ENCODE measurements at places on chromosomes 3 and 15.

DNA sequence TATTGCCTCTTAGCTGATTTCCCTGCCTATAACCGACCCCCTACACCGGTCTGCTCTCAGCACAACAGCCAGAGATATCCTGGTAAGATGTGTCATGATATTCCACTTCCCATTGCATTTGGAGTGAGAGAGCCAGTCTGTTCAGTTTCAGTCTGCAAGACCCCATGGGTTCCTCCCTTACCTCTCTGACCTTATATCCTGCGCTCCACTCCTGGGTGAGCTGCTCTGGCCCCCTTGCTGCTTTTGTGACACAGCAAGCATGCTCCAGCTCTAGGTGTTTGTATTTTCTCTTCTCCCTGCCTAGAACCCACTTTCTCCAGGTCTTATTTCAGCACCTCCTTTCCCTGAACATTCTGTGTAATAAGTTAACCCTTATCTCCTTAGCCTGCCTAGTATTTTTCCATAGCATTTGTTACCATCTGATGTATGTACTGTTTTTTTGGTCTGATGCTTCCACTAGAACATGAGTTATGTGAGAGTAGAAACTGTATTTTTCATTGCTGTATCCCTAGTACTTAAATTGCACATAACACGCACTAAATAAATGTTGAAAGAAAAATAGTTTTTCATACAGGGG lies 44.2 kb downstream of the CMTM8 start:
- H3K4me3 ChIP-seq: no peak overlapping the region
- H3K4me1 ChIP-seq: peaks cover 40% of the 10 kb centered on the region
- peak overlapping the region; percentile 86 for H3K27ac ChIP-seq
- DNase-seq: no peak

DNA sequence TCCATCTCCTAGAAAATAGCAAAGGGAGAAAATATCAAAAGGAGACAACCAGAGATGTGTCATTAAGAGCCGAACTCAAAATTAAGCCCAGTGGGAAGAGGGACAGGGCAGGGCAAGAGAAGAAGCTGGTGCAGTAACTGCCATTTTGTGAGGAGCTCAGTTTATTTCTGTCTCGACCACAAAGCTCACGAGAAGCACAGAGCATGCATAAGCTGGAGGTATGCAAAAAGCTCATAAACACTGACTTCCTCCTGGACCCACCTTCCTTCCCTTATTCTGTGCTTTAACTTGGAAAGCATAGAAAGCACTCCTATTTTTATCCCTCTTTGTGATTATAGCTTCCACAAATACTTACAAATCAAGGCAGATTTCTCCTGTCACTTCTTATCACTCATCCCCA lies 81.3 kb downstream of the DGKG start:
- H3K27me3 ChIP-seq: peaks cover 57% of the 10 kb centered on the region
- peaks cover 6% of the 10 kb centered on the region for H3K4me1 ChIP-seq
- H3K27ac ChIP-seq: no peak overlapping the region
- H3K4me3 ChIP-seq: no peak overlapping the region

DNA sequence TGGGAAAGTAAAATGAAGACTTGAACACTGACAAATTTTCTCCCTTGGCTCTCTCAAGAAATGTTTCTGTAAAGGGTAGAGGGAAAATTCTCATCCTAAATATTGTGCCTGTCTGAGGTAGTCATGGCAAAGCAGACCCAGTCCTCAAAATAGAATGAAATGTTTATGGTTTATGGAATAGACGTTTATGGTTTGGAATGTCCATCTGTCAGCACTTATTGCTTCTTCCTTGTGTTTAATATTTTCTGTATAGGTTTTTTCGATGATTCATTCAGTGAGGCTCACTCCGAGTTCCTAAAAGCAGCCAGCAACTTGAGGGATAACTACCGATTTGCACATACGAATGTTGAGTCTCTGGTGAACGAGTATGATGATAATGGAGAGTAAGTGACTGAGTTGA lies 13.9 kb downstream of the ELL3 start:
- H3K4me1 ChIP-seq: peaks cover 8% of the 10 kb centered on the region
- no peak for DNase-seq
- H3K4me3 ChIP-seq: no peak overlapping the region
- no peak overlapping the region for H3K27ac ChIP-seq
- no peaks in the 10 kb centered on the region for H3K27me3 ChIP-seq

DNA sequence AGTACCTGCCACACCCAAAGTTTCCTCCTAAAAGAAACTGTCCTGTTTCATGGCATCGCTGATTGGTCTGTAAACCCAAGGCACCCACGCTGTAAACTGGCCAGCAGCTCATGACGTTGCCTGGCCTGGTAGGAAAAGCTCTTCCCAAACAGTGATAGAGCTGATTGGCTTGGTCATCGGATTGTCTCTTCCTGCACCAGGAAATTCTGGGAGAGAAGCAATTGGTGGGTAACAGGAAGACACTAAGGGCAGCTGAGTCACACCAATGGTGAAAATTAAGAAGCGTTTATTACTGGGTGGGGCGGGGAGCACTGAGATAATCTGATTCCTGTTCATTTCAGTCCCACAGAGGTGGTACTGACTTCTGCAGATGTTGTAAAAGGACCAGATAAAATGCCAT lies 31.0 kb downstream of the KLHL6 start:
- peaks cover 33% of the 10 kb centered on the region for H3K4me1 ChIP-seq
- peak overlapping the region; percentile 67 for H3K27ac ChIP-seq
- no peaks in the 10 kb centered on the region for H3K27me3 ChIP-seq
- H3K36me3 ChIP-seq: peaks cover 4% of the 10 kb centered on the region
- no peak for DNase-seq

DNA sequence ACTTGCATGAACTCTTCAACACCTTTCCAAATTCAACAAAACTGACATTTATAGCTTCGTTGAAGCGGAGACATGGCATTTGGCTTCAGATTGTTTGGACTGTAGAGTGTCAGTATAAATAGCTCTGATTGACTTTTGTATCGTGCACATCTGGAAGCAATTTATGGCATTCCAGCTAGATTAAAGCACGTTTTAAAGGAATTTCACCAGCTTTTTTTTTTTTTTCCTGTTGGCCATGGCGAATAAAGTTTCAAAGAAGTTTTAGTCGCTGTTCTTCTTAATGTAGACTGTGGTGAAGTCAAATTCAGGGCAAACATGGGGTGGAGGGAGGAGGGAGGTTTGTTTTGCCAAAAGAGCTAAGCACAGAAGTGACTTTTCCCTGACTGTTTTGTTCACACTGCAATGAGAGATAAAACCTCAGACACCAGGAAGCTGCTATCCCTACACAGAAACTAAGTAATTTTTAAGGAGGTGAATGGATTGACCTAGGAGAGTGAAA lies 391.0 kb upstream of the RARB start:
- no peaks in the 10 kb centered on the region for H3K4me1 ChIP-seq
- no peaks in the 10 kb centered on the region for H3K27me3 ChIP-seq
- no peak overlapping the region for H3K27ac ChIP-seq
- H3K36me3 ChIP-seq: no peaks in the 10 kb centered on the region
- H3K4me3 ChIP-seq: no peak overlapping the region
- no peak for DNase-seq

GRCh38 chr3:186107215-186108105 lies 1.4 kb downstream of the ETV5 start:
- H3K27me3 ChIP-seq: peaks cover 86% of the 10 kb centered on the region
- peaks cover 6% of the 10 kb centered on the region for H3K36me3 ChIP-seq
- H3K4me3 ChIP-seq: peak overlapping the region; percentile 97
- peaks cover 35% of the 10 kb centered on the region for H3K4me1 ChIP-seq
- H3K27ac ChIP-seq: peak overlapping the region; percentile 6
- DNase-seq: peak; percentile 19

- no peaks in the 10 kb centered on the region for H3K27me3 ChIP-seq
- H3K4me1 ChIP-seq: no peaks in the 10 kb centered on the region
- no peak for DNase-seq
- no peaks in the 10 kb centered on the region for H3K36me3 ChIP-seq
These were observed 783.6 kb downstream of the PDCD6IP start for GRCh38 chr3:34582055-34582454.

- no peak for DNase-seq
- H3K27ac ChIP-seq: no peak overlapping the region
- no peak overlapping the region for H3K4me3 ChIP-seq
- no peaks in the 10 kb centered on the region for H3K4me1 ChIP-seq
- H3K36me3 ChIP-seq: peaks cover 5% of the 10 kb centered on the region
These were observed 172.7 kb downstream of the MEGF11 start for GRCh38 chr15:66080717-66081398.

- no peak for DNase-seq
- H3K27ac ChIP-seq: peak overlapping the region; percentile 93
- H3K4me1 ChIP-seq: peaks cover 19% of the 10 kb centered on the region
- H3K4me3 ChIP-seq: peak overlapping the region; percentile 83
- no peaks in the 10 kb centered on the region for H3K27me3 ChIP-seq
These were observed 12.4 kb downstream of the RTF1 start for GRCh38 chr15:41429003-41429890.

DNA sequence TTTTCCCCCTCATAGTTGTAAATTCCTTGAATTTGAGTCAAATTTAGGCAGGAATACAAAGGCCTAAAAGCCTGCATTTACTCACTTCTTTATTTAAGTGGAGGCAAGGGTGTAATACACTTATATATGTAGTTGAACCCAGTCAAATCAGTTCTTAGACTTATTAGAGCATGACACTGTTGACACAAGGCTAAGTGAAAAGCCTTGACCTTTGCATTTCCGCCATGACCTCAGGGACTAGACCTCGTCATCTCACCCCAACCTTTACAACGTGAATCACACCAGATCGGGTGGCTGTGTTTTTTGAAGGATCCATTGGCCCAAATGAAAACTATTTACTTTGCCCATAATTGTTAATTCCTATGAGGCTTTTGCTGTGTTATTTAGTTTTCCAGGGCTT lies 774.4 kb downstream of the ROBO1 start:
- no peak overlapping the region for H3K4me3 ChIP-seq
- DNase-seq: no peak
- H3K27ac ChIP-seq: no peak overlapping the region
- no peaks in the 10 kb centered on the region for H3K36me3 ChIP-seq

DNA sequence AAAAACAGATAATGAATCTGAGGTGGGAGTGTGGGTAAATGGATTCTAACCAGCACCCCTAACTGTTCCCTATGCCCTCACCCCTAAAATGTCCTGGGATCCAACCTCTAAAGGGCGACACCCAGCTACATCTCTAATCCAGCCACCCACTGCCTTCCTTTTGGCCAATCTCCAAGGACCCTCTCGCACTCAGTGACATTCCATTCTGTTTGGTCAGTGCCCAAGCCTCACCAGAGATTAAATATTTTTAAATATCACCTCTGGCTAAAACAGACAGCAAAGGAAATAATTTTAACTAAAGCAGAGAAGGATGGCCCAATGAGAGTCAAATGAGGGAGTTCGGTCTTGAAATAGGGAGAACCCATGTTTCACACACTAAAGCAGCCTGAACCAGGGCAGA lies 19.9 kb upstream of the SCN10A start:
- no peak overlapping the region for H3K27ac ChIP-seq
- peaks cover 7% of the 10 kb centered on the region for H3K27me3 ChIP-seq
- H3K4me1 ChIP-seq: peaks cover 5% of the 10 kb centered on the region
- no peak for DNase-seq
- H3K36me3 ChIP-seq: no peaks in the 10 kb centered on the region
- no peak overlapping the region for H3K4me3 ChIP-seq

DNA sequence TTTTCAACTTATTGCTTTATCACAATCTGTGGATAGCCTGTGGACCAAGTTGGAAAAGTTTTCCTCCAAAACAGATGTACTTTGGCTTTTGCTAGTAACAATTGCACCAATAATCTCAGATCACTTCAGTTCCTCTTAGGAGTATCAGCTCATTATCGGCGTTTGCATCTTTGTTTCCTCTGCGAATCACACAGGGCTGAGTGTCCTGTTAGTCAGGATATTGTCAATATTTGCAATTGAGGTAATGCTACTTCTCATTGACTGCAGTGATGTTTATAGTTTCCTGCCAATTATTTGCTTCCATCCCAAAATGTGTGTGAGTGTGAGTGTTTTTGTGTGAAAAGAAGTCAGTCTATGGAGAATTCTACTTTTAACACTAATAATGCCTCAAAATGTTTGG lies 545.0 kb downstream of the SI start:
- no peaks in the 10 kb centered on the region for H3K27me3 ChIP-seq
- H3K36me3 ChIP-seq: no peaks in the 10 kb centered on the region
- H3K4me1 ChIP-seq: no peaks in the 10 kb centered on the region
- no peak overlapping the region for H3K4me3 ChIP-seq

DNA sequence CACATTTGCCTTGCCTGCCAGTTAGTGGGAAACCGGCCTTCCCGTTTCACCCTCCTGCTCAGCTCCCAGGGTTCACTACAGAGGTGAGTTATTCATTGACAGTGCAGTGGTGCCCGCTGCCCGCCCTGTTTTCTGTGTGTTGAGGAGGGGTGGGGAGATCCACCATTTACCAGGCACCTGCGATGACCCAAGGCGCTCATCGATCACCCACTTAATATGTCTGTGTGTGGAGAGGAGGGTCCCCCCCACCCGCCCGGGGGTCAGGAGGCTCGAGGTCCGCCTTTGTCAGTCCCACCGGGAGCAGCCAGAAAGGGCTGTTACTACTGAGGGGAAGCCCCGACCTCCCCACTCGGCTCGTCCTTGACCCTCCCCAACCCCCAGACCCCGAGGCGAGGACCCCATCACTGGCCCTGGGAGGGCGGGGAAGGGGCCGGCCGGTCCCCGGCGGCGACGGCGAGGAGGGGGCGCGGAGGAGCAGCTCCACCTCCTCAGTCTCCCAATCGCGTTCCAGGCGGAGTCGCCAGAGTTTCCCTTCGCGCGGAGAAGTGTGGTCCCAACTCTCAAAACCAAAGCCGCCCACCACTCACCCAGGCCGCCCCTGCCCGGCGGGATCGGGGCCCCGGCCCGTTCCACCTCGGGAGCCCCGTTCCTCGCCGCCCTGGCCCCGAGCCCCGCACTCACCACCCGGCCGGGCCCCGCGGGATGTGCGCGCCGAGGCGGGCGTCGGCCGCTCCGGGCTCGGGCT lies 1.1 kb downstream of the PLXNB1 start:
- DNase-seq: no peak
- H3K27me3 ChIP-seq: no peaks in the 10 kb centered on the region
- no peaks in the 10 kb centered on the region for H3K36me3 ChIP-seq
- no peak overlapping the region for H3K27ac ChIP-seq
- peaks cover 15% of the 10 kb centered on the region for H3K4me1 ChIP-seq

DNA sequence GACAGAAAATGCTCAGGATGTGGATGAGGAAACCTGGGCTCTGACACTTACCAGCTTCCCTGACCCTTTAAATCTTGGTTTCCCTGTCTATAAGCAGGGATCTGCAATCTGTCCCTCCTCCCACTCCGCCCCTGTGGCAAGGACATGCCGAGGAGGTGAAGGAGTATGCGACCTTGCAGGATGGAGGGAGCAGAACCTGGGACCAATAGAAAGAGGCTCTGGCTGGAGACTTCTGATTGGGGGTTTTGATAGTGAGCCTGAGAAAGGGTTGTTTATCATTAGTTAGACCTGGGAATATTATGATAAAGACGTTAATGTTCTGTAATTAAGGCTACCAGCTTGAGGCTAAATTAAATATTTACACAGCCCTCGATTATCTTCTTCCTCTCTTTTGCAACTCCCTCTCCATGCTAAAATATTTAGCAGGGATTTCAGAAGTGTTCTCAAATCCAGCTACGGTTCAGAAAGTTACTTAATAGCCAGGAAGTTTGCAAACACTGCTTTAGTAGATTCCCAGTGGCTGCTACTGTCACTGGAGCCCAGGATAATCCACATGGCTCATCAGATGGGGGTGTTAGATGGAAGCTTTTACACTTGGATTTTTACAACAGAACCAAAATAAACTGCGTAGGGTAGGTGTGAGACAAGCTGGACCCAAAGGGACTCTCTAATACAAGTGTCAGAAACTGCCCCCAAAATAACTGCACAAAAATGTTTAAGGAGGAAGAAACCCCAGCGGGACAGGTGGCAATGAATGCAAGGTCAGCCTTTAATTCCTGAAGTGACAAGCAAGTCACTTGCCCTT lies 9.2 kb upstream of the PAQR5 start:
- H3K36me3 ChIP-seq: no peaks in the 10 kb centered on the region
- no peak overlapping the region for H3K4me3 ChIP-seq
- DNase-seq: no peak
- peaks cover 14% of the 10 kb centered on the region for H3K27me3 ChIP-seq
- no peak overlapping the region for H3K27ac ChIP-seq
